ENCODE measurements at places on chromosomes 13 and 19. TPM values are rescaled to one million over a fixed set of nuclear protein-coding genes. Genes with fewer than 3 reads are reported as not detected.

Gene FBXO27
- total RNA-seq, result 0.45 TPM

Gene ZNF93
- 8.7 TPM for total RNA-seq

Gene PGLYRP1
- not detected for total RNA-seq

GRCh38 chr13:30708541-30708940, 26.8 kb upstream of the ALOX5AP start:
- DNase-seq, result no peak
- no peaks in the 10 kb centered on the region for H3K27me3 ChIP-seq
- H3K4me3 ChIP-seq, result no peak overlapping the region
- no peaks in the 10 kb centered on the region for H3K4me1 ChIP-seq
- H3K36me3 ChIP-seq, result no peaks in the 10 kb centered on the region

GRCh38 chr13:63124863-63125262, 1709.2 kb upstream of the PCDH20 start:
- peak; percentile 57 for DNase-seq
- no peaks in the 10 kb centered on the region for H3K27me3 ChIP-seq
- no peak overlapping the region for H3K4me3 ChIP-seq
- no peak overlapping the region for H3K27ac ChIP-seq

GRCh38 chr19:47670736-47671135, 42.5 kb upstream of the EHD2 start:
- no peak for DNase-seq
- H3K36me3 ChIP-seq, result peaks cover 5% of the 10 kb centered on the region
- no peak overlapping the region for H3K27ac ChIP-seq
- H3K4me3 ChIP-seq, result no peak overlapping the region

GRCh38 chr13:31053091-31053490, 108.6 kb downstream of the HSPH1 start:
- no peak overlapping the region for H3K4me3 ChIP-seq
- H3K27ac ChIP-seq, result no peak overlapping the region
- no peaks in the 10 kb centered on the region for H3K36me3 ChIP-seq
- no peaks in the 10 kb centered on the region for H3K4me1 ChIP-seq
- H3K27me3 ChIP-seq, result no peaks in the 10 kb centered on the region
- no peak for DNase-seq

Data from A673 (cell line).